ENCODE measurements at places on chromosomes 16 and 17. TPM values are rescaled to one million over a fixed set of nuclear protein-coding genes. Genes with fewer than 3 reads are reported as not detected.

Gene TEKT3
- total RNA-seq: not detected

Gene SPATA32
- 0.17 TPM for total RNA-seq

Gene C17orf113
- total RNA-seq: 0.70 TPM

Gene TM4SF5
- total RNA-seq: 0.39 TPM

Gene SMIM5
- total RNA-seq: 1.1 TPM
